ENCODE measurements at places on chromosomes 12 and 14. TPM values are rescaled to one million over a fixed set of nuclear protein-coding genes. Genes with fewer than 3 reads are reported as not detected.

DNA sequence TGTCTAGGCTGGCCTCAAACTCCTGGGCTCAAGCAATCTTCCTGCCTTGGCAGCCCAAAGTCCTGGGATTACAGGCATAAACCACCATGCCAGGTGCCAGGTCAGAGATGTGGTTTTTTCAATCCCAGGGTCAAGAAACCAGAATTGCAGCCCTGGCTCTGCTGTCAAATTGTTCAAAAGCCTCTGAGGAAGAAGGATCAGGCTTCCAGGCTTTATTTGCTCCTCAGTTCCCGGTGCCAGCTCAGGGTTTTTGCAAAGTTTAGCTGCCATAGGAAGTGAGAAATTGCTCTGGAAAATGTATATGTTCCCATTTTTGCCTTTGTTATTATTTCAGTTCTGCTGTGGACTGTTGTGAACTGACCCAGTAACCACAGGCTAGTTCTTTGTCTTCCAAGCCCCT lies 28.7 kb downstream of the WNT5B start:
- no peaks in the 10 kb centered on the region for H3K27me3 ChIP-seq
- no peaks in the 10 kb centered on the region for H3K36me3 ChIP-seq
- H3K4me1 ChIP-seq, result peaks cover 24% of the 10 kb centered on the region

- peak overlapping the region; percentile 33 for H3K27ac ChIP-seq
- peaks cover 12% of the 10 kb centered on the region for H3K4me1 ChIP-seq
- peak overlapping the region; percentile 75 for H3K4me3 ChIP-seq
- no peaks in the 10 kb centered on the region for H3K27me3 ChIP-seq
- no peaks in the 10 kb centered on the region for H3K36me3 ChIP-seq
These were observed 1.1 kb downstream of the KMT5A start for GRCh38 chr12:123384994-123385376.

DNA sequence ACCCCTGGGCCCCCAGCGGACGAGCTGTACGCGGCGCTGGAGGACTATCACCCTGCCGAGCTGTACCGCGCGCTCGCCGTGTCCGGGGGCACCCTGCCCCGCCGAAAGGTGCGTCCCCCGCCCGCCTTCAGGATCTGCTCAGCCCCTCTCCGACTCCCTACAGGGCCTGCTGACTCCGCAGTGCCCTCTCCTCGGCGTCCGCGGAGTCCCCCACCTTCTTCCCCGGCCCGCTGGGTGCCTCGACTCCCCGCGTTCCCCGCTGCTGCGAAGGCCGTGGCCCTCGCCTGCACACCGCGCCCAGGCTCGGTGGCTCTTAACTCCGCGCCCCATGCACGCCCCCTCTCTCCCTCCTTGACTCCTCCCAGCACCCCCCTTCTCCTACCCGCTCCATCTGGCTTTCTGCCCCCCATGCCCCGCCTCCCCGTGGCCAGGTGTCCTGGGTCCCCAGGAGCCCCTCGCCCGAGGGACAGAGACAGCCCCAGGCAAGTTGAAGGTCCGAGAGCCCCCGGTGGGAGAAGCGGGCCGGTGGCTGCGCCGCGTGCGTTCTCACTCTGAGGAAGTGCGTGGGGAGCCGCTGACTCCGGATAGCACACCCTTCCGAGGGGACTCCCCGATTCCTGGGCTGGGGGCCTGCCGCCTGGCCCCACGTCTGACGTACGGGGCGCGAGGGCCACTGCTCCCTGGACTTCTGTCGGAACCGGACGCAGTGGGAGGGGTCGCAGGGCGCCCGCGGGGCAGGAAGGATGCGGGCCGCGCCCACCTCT lies 594 bp downstream of the TAMALIN start:
- no peaks in the 10 kb centered on the region for H3K27me3 ChIP-seq
- DNase-seq, result peak; percentile 45
- H3K36me3 ChIP-seq, result no peaks in the 10 kb centered on the region

- no peaks in the 10 kb centered on the region for H3K27me3 ChIP-seq
These were observed 76.3 kb downstream of the SCAF11 start for GRCh38 chr12:45914090-45914489.

GRCh38 chr14:24959791-24960331 lies 90.1 kb downstream of the STXBP6 start:
- no peaks in the 10 kb centered on the region for H3K27me3 ChIP-seq
- no peak overlapping the region for H3K4me3 ChIP-seq
- no peak overlapping the region for H3K27ac ChIP-seq

DNA sequence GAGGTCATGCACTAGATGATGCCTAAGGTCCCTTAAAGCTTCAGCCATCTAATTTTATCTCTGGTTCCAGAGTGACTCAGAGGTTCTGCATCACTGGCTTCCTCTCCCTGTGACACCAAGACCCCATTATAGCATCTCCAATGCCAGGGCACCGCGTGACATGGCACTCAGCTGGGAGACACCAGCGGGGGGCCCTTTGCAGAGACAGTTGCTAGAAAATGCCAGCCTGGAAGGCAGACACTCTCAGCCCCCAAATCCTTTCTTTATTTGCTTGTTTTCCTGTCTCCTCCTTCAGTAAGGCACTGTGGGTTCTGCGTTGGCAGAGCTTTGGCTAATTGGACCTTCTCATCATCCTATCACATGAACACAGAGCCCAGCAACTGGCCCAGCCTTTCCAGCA lies 123.5 kb upstream of the VRK1 start:
- H3K27me3 ChIP-seq, result no peaks in the 10 kb centered on the region
- no peak overlapping the region for H3K27ac ChIP-seq
- no peaks in the 10 kb centered on the region for H3K4me1 ChIP-seq
- no peak overlapping the region for H3K4me3 ChIP-seq
- H3K36me3 ChIP-seq, result no peaks in the 10 kb centered on the region

DNA sequence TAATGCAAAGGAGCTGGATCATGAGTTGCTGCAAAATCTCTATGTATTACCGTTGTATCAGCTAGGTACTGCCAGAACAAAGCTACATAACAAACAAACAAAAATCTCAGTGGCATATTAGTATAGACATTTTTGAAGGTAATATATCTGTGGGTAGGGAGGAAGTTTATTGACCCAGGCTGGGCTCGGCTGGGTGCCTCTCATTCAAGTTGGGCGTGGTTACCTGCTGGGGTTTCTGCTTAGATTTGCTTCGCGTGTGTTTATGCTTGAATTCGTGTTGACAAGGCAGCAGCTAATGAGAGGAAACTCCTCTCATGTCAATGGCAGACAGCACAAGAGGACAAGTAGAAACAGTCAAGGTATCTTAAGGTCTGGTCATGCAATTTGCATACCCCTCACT lies 520.7 kb downstream of the SOX5 start:
- H3K27ac ChIP-seq, result no peak overlapping the region
- H3K4me3 ChIP-seq, result no peak overlapping the region
- H3K36me3 ChIP-seq, result no peaks in the 10 kb centered on the region
- no peak for DNase-seq
- H3K27me3 ChIP-seq, result no peaks in the 10 kb centered on the region

DNA sequence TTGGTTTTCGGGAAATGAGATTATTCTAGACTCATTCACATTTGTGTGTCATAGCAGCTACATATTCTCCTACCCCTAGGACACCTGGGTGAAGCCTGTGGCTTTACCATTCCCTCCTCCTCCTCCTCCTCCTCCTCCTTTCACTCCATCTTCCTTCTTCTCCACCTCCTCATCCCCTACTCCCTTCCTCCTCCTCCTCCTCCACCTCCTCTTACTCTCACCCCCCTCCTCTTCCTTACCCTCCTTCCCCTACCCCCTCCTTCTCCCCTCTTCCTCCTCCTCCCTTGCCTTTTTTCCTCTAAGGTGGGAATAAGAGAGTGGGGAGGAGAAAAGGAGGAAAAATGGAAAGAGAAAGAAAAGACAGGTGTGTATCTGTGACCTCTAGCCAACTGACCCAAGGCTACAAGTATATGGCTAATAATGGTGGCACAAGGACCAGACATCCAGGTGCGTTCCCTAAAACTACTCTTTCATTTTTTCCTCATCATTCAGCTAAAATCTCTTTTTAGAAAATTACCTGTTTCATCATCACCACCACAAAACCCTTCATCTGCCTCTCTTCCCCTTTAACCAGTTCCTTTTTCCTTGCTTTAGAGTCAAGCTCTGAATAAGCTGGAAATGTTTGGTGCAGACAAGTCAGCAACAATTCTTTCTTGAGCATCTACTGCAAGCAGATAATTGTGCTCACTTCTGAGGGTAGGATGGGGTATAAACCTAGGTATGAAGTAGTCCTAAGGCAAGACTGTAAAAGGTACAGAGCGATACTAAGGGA lies 149.8 kb upstream of the FOXN3 start:
- no peak overlapping the region for H3K27ac ChIP-seq
- no peaks in the 10 kb centered on the region for H3K4me1 ChIP-seq
- H3K36me3 ChIP-seq, result no peaks in the 10 kb centered on the region
- H3K4me3 ChIP-seq, result no peak overlapping the region
- H3K27me3 ChIP-seq, result no peaks in the 10 kb centered on the region
- no peak for DNase-seq

DNA sequence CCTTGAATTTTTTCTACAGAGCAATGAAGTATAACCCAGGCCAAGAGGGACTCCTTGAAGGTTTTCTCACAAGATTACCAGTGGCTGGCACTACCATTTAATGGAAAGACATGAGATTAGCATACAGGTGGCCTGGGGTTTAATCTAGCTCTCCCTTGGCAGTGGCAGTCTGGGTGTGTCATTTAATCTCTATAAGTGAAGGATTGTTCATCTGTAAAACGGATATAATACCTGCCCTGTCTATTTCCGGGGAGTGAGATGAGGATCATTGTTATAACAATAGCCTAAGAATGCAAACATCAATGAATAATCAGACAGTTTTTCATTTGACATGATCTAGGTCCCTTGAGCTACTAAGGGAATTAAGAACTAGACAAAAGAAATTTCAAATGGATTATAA lies 168.7 kb upstream of the CPNE8 start:
- no peak overlapping the region for H3K4me3 ChIP-seq
- DNase-seq, result no peak

DNA sequence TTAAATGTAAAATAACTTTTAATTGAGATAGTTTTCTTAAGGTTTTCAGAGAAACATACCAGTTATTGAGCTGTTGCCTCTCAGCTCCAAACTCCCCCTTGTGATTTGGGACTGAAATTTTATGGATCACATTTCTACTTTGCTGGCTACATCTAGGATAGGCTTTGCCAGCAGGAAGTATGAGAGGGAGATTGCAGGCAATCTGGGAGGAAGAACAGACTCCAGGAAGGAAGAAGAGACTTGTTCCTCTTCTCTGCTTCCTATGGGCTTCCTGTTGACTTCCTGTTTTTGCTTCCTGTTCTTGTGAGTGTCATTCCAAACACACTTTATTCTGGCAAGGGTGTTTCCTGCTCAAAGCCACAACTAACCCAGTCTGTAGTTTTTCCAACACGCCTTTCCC lies 312.9 kb downstream of the ITPR2 start:
- H3K36me3 ChIP-seq, result no peaks in the 10 kb centered on the region
- no peaks in the 10 kb centered on the region for H3K4me1 ChIP-seq
- no peak overlapping the region for H3K27ac ChIP-seq
- no peak overlapping the region for H3K4me3 ChIP-seq
- DNase-seq, result no peak

- H3K27ac ChIP-seq, result no peak overlapping the region
- no peak overlapping the region for H3K4me3 ChIP-seq
- H3K27me3 ChIP-seq, result no peaks in the 10 kb centered on the region
- DNase-seq, result no peak
These were observed 18.1 kb upstream of the DUSP6 start for GRCh38 chr12:89370421-89370831.

DNA sequence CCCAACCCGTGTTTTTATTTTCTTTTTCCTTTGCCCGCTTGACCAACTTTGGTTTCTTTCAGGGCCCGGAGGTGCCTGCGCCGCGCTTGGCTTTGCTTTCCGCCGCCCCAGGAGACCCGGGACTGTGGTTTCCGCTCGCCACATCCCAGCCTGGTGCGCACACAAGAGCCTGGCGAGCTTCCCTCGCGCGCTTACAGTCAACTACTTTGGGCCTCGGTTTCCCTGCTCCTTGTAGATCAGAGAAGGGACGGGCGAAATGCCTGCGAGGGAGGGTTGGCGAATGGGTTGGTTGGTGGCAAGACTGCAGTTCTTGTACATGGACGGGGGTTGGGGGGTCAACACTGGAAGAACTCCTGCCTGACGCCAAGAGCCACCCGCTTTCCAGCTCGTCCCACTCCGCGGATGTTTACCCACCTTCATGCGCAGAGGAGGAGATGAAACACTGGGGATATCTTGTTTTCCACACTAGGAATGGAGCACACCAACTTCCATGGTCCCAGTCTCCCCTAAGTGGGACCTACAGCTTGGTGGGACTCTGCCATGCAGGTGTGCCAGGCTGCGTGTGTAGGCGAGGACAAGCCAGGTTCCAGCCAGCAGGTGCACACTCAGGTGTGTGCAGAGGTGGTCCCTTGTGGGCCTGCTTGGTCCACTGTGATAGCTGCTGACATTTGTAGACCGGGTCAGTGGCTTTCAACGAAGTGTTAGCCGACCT lies 16.6 kb upstream of the TBX3 start:
- no peak for DNase-seq
- no peak overlapping the region for H3K27ac ChIP-seq
- H3K27me3 ChIP-seq, result no peaks in the 10 kb centered on the region

- H3K36me3 ChIP-seq, result peaks cover 8% of the 10 kb centered on the region
- H3K27me3 ChIP-seq, result no peaks in the 10 kb centered on the region
- no peak for DNase-seq
- H3K4me1 ChIP-seq, result no peaks in the 10 kb centered on the region
- no peak overlapping the region for H3K4me3 ChIP-seq
These were observed 8.1 kb downstream of the RIC8B start for GRCh38 chr12:106782619-106783018.

DNA sequence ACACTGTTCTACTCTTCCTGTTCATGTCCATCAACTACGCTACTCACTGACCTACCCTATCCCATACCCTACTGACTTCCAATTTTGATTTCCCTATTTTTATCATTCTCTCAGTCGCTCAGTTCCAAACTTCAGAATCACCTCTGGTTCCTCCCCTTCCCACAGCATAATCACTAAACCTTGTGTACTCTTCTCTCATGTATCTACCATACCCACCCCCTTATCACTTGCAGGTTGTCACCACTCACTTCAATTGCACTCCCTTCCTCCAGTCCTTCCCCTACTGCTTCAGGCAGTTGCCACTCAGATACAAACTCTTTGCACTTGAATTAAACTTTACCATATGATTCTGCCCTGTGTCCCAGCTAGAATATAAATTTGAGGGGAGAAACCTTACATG lies 6.3 kb downstream of the RACGAP1 start:
- no peak for DNase-seq
- no peak overlapping the region for H3K27ac ChIP-seq
- H3K36me3 ChIP-seq, result peaks cover 51% of the 10 kb centered on the region
- peaks cover 15% of the 10 kb centered on the region for H3K4me1 ChIP-seq

KRT77 gene
- not detected for total RNA-seq

GSC gene
- 0.10 TPM for total RNA-seq

ABCC9 gene
- 1.2 TPM for total RNA-seq

SSTR1 gene
- not detected for total RNA-seq

MYF6 gene
- total RNA-seq, result not detected

FAM186B gene
- total RNA-seq, result 0.10 TPM

Measured in SJCRH30 (cell line).